HuH-7.5 (cell line): ENCODE measurements at places on chromosomes 7 and 10.
A peak's percentile ranks its signal among the peaks of the same experiment; 100 is the strongest.

- DNase-seq, result no peak
Measured at GRCh38 chr7:146146831-146147486, 30.4 kb downstream of the CNTNAP2 start.

GRCh38 chr10:118754229-118754555 is 578 bp downstream of the CACUL1 start:
- DNase-seq, result peak; percentile 51

- no peak for DNase-seq
Measured at GRCh38 chr7:44767912-44768627, 19.4 kb downstream of the ZMIZ2 start.

- no peak for DNase-seq
Measured at GRCh38 chr7:84633-85020, 107.7 kb upstream of the FAM20C start.

DNA sequence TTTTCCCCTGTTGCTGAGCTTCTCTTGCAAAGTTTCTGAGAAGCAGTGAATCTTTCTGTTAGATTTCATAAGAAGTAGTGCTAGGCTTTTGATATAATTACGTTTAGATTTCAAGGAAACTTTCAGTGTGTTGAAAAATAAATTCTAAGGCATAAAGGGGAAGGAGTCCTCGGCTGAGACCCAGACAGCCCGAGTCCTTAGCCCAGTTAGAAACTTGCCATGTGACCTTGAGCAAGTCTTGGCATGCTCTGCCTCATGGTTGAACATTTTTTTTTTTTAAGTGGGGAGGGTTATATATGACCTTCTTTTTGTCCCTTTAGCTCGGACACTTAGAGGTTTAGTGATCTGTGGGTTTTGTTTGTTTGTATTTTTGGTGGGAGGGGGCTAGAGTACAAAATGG is 117.5 kb downstream of the TCF7L2 start:
- DNase-seq, result no peak

DNA sequence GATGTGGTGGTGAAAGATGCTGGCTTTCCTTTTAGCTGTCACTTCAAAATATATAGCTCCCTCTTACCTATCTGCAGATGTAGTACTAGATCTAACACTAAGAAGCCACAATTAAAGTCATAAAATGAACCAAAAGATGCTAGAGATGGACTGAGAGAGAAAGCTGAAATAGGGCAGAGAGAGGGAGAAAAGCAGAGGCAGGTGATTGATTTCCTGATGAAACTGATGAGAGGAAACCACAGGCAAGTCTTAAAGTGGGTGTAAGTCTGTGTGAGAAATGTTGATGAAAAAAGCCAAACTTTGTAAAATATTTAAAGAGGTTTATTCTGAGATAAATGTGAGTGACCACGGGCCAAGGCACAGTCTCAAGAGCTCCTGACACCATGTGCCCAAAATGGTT is 194.3 kb upstream of the MBL2 start:
- DNase-seq, result no peak

GRCh38 chr10:125033146-125033924 is 91.4 kb downstream of the ZRANB1 start:
- DNase-seq, result no peak

- DNase-seq, result no peak
Measured at GRCh38 chr7:140348161-140348849, 50.0 kb downstream of the SLC37A3 start.

- no peak for DNase-seq
Measured at GRCh38 chr7:158077934-158078910, 509.4 kb downstream of the PTPRN2 start.

GRCh38 chr7:44884621-44885393 is 523 bp downstream of the PURB start:
- peak; percentile 34 for DNase-seq

- DNase-seq, result no peak
Measured at GRCh38 chr10:72830625-72831024, 62.9 kb upstream of the OIT3 start.

GRCh38 chr10:20888620-20889330 is 8.3 kb downstream of the NEBL start:
- no peak for DNase-seq

DNA sequence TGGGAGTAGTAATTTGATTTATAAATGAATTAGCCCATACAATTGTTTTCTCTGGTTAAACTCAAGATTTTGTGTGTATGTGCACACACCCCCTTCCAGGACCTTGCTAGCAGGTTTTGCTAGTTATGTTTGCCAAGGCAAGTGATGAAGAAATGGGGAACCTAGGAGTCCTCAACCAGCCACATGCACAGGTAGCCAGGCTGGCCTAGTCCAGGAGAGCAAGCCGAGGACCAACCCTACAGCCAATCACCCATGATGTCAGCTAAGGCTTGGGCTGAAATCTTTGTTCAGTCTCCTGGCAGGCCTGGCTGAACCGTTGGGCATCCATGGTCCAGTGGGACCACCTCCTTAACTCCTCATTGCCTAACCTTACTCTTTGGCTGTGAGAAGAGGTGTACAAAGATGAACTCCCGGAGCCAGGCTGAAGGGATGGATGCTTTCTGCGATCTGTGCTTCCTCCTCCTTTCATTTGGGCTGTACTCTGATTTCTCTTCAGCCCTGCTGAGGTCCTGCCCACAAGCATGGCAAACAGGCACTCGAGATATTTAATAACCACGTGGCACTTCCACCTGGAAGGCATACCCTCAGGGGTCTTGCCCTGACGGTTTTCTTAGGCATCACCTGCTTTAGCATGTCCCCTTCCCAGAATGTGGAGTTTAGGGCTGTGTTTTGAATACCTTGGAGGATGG is 22.1 kb downstream of the HNRNPA2B1 start:
- DNase-seq, result no peak

GRCh38 chr7:134771889-134772288 is 7.5 kb upstream of the CALD1 start:
- no peak for DNase-seq

- DNase-seq, result no peak
Measured at GRCh38 chr7:97096661-97097060, 20.8 kb upstream of the SDHAF3 start.

- DNase-seq, result no peak
Measured at GRCh38 chr10:6507311-6507710, 72.8 kb downstream of the PRKCQ start.

DNA sequence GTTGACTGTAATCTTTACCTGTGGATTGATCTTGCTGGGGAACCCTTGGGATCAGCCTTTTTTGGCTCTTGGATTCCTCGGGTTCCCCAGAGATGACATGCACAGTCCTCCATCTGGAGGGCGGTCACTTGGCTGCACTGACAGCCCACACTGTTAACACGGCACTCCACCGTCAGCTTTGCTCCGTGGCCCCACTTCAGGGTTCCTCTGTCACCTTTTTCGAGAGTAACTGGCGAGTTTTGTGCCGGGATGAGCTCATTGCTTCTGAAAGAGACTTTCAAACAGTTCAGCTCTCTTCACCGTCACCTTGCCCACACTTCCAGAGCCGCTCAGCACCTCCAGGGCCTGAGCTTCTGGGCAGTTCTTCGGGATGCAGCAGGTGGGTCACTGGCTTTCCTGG is 42.4 kb downstream of the PROSER2 start:
- DNase-seq, result no peak

GRCh38 chr7:63899691-63900393 is 98.8 kb upstream of the ZNF722 start:
- no peak for DNase-seq

DNA sequence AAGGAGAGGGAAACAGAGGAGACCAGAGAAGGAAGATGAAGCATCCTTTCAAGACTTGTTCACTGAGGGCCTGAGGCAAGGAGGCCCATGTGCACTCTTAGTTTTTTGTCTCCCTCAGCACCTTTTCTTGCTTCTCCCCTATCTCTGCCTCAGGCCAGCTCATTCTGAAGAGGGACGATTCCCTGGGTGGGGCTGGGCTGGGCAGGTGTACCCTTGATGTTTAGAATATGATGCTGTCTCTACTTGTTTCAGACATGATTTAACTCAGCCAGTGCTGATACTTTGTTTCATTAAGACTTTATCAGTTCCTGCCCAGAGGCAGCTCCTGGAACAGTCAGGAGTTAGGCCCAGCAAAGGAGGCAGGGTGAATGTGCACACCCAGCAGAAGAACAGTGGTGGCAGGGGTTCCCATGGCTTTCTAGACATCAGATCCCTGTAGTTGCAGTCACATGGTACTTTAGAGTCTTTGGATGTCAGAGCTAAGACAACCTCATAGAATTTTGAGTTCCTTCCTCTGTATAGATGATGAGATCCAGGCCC is 3.4 kb downstream of the PRXL2A start:
- no peak for DNase-seq

GRCh38 chr7:44290252-44290620 is 35.2 kb downstream of the CAMK2B start:
- DNase-seq, result no peak

GRCh38 chr7:142460402-142461117 is 202.7 kb upstream of the PRSS58 start:
- DNase-seq, result no peak

- no peak for DNase-seq
Measured at GRCh38 chr10:71247414-71247705, 35.0 kb downstream of the UNC5B start.

- no peak for DNase-seq
Measured at GRCh38 chr7:116948934-116949333, 4.4 kb upstream of the ST7 start.

- no peak for DNase-seq
Measured at GRCh38 chr7:137434946-137435345, 91.4 kb upstream of the PTN start.

DNA sequence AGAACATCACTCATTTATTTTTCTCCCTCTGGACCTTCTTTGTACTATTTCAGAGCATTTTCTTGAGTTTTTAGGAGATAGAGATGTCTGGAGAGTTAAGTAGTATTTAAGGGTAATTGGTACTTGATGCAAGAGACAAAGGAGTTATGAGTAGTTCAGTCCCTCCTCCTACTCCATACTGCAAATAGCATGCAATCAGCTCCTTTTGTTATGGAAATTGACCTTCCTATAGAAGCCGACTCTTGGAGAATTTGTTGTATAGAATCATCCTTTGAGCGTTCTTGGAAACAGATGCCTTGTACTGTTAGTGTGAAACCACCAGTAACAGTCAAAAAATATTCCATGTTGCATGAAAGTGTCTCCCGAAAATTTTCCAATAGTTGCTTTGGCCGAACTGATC is 428.2 kb upstream of the GALNT17 start:
- no peak for DNase-seq

DNA sequence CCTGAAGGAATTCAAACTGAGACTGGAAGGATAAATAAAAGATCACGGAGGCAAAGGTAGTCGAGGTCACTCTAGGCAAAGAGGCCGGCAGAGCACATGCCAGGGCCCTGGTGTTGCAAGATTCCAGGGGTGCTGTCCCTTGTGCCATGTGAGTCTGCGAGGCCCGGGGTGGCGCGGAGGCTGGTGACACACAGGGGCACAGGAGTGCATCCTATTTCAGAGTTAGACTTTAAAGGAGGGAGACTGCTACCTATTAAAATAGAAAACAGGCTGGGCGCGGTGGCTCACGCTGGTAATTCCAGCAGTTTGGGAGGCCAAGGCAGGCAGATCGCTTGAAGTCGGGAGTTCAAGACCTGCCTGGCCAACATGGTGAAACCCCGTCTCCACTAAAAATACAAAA is 12.6 kb downstream of the BEND7 start:
- DNase-seq, result no peak

DNA sequence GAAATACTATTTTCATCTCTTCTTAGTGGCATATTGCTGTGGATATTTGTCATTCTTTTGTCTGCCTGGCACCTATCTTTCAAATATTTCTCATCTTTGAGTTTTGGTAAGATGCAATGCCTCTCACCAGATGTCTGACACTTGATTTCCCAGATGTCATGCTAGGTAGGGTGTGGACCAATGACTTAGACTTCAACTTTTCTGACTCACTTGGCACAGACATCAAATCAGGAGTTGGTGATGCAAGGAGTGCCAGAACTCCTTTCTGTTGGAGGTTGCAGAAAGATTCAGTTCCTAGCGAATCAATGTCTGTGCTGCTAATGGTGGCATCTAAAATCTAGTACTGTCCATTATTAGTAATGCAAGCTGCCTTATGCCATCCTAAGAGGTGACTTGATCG is 216.9 kb upstream of the FERD3L start:
- no peak for DNase-seq

DNA sequence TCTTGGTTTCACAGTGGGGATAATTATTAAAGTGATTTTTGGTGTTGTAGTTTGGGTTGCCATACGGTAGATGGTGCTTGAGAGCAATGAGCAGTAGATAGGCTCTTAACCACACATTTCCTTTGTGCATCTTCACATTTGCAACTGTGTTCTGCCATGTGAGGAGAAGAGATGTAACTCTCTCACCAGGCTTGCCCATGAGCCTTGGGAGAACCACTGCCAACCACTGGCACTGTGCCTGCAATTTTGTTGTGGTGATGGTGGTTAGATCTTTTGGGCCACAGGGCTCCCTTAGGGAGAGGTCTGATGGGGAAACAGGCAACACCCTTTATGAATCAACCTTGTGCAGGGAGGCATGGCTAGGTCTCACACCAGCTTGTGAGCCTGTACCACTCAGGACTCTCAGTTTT is 204.3 kb downstream of the CCDC7 start:
- DNase-seq, result no peak

DNA sequence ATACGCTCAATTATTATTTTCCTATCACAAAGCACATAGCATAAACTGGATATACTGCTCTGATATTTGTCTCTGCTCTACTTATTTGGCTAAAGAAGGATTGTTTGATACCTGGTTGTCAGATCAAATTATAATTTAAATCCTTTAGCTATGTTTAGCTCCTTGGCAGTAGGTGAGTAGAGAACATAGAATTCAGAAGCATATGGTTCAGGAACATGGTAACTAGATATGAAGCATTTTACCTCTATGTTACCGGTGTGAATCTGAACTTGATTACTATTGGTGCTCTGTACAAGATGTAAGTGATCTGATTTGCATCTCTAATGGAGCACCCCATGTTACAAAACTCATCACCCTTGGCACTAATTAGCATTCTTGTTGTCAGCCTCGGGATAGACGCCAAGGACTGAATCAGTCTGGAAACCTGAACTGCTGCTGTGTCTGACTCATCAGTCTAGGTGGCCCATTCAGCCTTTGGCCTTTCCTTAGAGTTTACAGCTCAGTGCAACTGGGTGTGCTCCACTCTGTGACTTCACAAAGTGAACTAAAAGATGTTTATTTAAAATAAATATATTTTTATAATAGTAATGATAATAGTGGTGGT is 12.3 kb upstream of the MYPN start:
- no peak for DNase-seq

DNA sequence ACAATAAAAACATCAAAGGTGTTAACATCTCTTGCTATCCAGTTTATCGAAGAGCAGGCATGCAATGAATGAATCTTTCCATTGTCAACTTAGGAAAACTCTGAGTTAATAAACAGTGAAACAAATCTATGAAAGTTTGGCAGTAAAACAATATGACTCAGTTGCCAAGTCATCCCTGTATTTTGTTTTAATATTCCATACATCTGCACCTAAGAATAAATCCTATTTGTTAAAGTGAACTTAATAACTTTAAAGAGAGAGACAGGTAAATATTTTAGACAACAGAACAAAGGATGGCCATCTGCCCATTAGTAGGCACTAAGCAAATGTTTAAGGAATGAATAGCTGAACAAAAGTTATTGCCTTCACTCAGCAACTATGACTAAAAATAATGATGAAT is 700.5 kb upstream of the CELF2 start:
- DNase-seq, result no peak

GRCh38 chr7:71243736-71244410 is 111.9 kb downstream of the GALNT17 start:
- no peak for DNase-seq
